Effector memory CD8-positive, alpha-beta T cell (primary cell): ENCODE measurements at places on chromosomes 2 and 18.

DNA sequence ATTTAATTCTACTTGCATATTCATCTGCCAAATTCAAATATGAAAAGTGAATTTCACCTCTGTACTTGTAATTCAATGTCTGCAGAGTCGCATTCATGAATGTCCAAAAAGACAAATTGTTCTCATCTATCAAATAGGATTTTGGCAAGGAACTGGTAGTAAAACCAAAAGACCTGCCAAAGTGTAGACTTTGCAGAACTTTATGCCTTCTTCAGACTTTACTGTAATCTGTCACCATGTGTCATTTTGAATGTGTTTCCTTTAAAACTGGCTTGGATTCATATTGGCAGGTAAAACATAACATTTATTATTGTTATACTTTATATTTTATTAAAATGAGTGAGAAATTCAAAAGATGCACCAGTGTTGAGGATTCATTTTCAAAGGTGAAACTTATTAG, 701.9 kb upstream of the LINC00305 start:
- no peak for DNase-seq

- DNase-seq, result peak; percentile 21
These were observed 216.2 kb downstream of the GBX2 start for GRCh38 chr2:235951982-235952381.

GRCh38 chr2:201139836-201140604, 24.1 kb downstream of the CFLAR start:
- DNase-seq, result no peak

GRCh38 chr2:16391986-16392385, 273.6 kb downstream of the CYRIA start:
- DNase-seq, result no peak

DNA sequence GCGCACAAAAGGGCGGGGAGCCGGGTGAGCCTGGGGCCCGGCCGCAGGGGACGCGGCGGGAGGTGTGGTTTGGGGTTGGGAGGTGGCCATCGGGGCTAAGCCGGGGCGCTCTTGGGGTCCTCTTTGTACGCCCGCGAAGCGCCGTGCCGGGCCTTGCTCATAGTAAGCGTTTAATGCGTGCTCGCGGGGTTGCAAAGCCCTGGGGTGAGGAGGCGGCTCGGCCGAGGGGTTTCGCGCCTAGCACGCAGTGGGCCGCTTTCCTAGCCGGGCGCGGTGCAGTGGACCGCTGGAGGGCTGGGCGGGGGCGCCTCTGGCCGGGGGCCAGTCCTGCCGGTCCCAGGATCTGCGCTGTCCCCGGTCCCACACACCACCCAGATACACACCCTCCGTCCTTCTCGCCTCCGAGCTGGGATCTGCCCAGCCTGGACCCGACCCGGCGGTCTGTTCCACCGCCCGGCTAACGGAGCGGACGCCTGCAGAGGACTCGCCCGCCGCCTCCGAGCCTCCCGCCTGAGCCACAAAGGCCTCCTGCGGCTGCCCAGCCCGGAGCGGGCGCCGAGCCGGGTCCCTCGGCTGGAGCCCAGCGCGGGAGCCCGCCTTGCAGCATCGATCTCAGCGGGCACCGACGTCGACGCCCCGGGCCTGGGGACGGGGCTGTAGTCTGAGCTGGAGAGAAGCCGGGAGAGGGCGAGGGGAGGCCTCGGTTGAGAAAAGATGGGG, 564 bp downstream of the DPYSL5 start:
- DNase-seq, result no peak

DNA sequence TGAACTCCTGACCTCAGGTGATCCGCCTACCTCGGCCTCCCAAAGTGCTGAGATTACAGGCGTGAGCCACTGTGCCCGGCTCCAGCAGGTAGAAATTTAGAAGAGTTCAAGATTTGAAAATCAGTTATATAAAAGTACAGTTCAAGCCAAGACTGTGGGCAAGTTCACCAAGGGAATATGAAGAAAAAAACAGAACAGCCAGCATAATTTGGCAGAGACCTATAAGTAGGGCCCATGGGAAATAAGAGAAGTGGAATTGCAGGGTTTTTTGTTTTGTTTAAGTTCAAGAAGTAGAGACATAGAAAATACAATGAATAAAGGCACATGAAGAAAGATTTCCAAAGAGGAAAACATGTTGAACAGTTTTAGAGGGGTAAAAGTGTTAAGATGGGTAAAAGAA, 57.9 kb downstream of the BAZ2B start:
- no peak for DNase-seq

GRCh38 chr2:239316562-239317465, 84.0 kb downstream of the HDAC4 start:
- no peak for DNase-seq
